GM12878 (cell line): ENCODE measurements at places on chromosomes 3 and 15. TPM values are rescaled to one million over a fixed set of nuclear protein-coding genes. Genes with fewer than 3 reads are reported as not detected.

PLXNB1 gene
- 14.7 and 15.1 TPM in 2 replicates for total RNA-seq

DISP2 gene
- total RNA-seq, result not detected in 2 replicates

ATXN7 gene
- 16.7 and 24.6 TPM in 2 replicates for total RNA-seq

DUOXA2 gene
- not detected in 2 replicates for total RNA-seq

BFSP2 gene
- 7.1 and 8.3 TPM in 2 replicates for total RNA-seq

SPATA12 gene
- total RNA-seq, result 0.29 and 0.38 TPM in 2 replicates

DNA sequence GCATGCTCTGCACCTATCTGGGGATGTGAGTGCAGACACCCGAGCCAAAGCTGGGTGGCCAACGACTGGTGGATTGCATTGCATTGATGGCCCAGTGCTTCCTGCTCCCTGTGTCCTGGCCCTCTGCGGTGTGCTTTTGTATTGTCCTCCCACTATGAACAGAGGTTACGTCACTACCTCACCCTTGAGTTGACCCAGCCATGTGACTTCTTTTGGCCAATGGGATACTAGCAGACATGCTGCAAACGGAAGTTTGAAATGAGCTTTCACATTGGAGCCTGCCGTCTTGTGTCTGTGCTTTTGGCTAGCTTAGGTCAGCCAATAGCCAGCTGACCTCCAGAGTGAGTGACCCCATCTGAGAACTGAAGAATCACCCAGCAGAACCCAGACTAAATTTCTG is 15.3 kb upstream of the TBC1D21 start:
- H3K27me3 ChIP-seq, result 0 out of 2 replicates have a peak, but pooled peaks cover 2% of the 10 kb centered on the region
- no peak overlapping the region for H3K27ac ChIP-seq
- no peak overlapping the region for H3K4me3 ChIP-seq
- no peaks in the 10 kb centered on the region for H3K36me3 ChIP-seq
- no peaks in the 10 kb centered on the region for H3K4me1 ChIP-seq

DNA sequence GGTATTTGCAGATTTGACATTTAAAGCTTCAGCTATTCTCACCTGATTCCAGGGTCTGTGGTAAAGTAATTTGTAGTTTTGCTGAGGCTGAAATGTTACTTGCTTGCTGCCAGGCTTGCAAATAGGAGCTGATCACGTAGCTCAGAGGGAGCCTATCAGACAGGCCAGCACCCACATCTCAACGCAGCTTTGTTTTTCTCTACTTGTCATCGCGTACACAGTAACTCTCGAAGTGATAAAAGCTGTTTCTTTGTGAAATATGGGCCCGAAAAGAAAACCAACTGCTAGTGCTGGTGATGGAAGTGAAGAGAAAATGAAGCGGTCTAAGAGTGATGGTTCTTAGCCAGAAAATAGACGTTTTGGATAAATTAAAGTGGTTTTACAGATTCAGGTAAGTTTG is 23.4 kb downstream of the RAB5A start:
- no peak for DNase-seq
- no peak overlapping the region for H3K27ac ChIP-seq
- H3K4me1 ChIP-seq, result no peaks in the 10 kb centered on the region
- H3K27me3 ChIP-seq, result no peaks in the 10 kb centered on the region

- H3K4me1 ChIP-seq, result no peaks in the 10 kb centered on the region
- no peaks in the 10 kb centered on the region for H3K36me3 ChIP-seq
- H3K4me3 ChIP-seq, result no peak overlapping the region
- no peaks in the 10 kb centered on the region for H3K27me3 ChIP-seq
- DNase-seq, result no peak
- no peak overlapping the region for H3K27ac ChIP-seq
Measured at GRCh38 chr3:19202303-19202702, 54.0 kb downstream of the KCNH8 start.

GRCh38 chr3:30661098-30661873 is 54.9 kb downstream of the TGFBR2 start:
- DNase-seq, result no peak
- H3K27me3 ChIP-seq, result no peaks in the 10 kb centered on the region
- no peak overlapping the region for H3K4me3 ChIP-seq
- no peak overlapping the region for H3K27ac ChIP-seq
- no peaks in the 10 kb centered on the region for H3K36me3 ChIP-seq

DNA sequence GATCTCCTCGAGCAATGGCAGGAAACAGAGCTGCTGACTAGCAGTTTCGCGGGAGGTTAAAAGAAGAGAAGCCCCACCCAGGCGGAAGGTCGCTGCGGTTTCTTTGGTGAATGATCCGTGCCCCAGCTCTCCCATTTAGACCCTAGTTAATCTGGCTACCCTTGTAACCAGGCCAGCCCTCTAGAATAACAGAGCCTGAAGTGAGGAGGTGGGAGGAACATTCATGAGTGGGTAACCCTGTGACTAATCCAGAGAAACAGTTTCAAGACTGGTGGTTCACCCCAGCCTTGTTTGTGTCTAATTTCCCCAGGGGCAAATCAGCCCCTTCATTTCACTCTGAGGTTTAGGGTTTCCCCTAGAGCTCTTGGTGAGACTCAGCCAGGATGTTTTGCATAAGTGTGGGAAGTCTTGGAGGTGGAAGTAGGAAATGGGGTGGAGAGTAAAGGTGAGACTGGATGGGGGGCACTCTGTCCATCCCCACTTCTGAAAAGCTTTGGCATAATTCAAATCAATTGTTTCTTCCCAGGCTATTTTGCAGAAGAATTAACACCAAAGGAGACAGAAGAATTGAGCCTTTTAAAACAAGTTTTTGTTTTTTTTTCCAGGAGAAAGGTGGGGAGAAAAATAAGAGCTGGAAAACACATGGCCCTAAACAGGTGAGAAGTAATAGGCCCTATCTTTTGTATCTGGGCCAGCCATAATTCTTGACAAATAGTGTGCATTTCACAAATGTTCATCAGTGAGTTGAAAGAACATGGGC is 303.1 kb downstream of the RPLP1 start:
- H3K4me3 ChIP-seq, result no peak overlapping the region
- H3K27me3 ChIP-seq, result no peaks in the 10 kb centered on the region
- no peaks in the 10 kb centered on the region for H3K36me3 ChIP-seq
- H3K4me1 ChIP-seq, result peaks cover 37% of the 10 kb centered on the region

DNA sequence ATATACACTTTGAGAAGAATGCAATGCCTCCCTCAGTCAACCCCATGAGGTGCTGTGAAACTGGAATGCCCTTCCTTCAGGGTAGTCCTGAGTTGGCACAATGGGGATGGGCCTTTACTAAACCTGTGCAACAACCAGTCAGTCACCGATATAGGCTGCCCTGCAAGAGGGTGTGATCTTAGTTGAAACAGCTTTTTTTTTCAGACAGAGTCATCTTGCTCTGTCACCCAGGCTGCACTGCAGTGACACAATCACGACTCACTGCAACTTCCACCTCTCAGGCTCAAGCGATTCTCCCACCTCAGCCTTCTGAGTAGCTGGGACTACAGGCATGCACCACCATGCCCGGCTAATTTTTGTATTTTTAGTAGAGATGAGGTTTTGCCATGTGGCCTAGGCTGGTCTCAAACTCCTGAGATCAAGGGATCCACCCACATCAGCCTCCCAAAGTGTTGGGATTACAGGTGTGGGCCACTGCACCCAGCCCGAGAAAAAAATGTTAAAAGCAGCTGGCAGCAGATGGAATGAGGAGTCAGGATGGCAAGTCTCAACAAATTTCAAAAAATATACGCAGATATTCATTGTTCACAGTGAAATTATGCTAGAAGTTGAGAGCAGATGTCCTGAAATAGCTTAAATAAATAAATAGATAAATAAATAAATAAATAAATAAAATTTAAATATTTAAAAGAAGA is 31.8 kb downstream of the MYO5A start:
- H3K4me1 ChIP-seq, result no peaks in the 10 kb centered on the region; the same call in 1 of the 2 replicates
- no peaks in the 10 kb centered on the region for H3K36me3 ChIP-seq
- DNase-seq, result no peak
- H3K4me3 ChIP-seq, result no peak overlapping the region

DNA sequence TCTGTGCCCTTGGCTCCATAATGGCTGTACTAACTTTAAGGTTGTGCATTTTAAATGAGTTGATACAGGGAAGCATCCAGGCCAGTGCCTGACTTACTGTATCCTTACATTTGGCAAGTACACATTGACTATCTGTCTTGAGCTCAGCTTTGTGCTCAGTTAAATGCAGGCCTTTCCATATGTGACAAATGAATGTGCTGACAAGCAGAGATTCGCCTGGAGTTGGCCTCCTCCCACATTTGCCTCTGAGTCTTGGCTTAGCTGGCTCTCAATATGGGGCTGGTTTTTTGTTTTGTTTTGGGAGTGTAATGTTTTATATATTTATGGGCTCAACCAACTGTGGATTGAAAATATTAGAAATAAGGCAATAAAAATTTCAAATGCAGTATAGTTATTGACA is 29.7 kb downstream of the TRIM71 start:
- DNase-seq, result no peak
- no peak overlapping the region for H3K4me3 ChIP-seq
- H3K27me3 ChIP-seq, result no peaks in the 10 kb centered on the region
- no peaks in the 10 kb centered on the region for H3K36me3 ChIP-seq

DNA sequence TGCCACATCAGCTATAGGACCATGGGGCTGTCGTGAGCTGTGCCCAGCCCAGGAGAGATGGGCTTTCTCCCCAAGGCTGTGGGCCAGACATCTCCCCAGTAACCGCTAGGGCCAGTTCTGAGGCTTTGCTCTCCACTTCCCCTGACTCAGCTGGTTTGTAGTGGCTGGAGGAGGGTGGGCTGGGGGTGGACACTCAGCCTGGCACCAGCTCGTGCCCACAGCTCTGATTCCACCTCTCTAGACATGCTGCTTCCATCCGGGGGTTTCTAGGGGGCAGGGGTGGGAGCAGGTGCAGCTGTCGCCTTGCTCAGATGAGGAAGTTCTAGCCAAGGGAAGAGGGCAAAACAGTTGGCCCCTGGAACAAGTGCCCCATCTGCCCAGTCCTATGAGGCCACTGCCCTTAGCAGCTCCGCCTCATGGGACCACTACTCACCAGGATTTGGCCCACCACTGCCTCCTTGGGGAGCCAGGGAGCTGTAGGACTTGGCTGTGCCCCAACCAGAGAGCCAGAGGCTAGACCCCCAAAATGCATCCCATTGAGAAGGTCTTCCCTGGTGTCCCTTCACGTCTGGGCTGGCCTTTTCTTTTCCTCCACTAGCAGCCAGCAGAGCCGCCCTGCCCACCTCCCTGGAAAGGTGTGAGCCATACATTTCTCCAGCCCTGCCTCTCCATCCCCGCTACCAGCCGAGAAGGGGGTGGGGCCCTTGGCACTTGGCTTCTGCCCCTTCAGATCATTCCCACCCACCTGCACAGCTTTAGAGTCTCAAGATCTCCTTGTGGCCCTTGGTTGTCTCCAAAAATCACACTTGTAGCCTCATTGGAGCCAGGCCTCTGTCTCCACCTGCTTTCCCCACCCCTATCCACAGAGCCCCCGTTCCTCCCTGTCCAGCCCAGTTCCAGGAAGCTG is 9.9 kb downstream of the GLYCTK start:
- H3K4me3 ChIP-seq, result no peak overlapping the region
- H3K27me3 ChIP-seq, result no peaks in the 10 kb centered on the region
- DNase-seq, result no peak
- peaks cover under 1% of the 10 kb centered on the region; the same call in 1 of the 2 replicates for H3K36me3 ChIP-seq
- peaks cover 12% of the 10 kb centered on the region for H3K4me1 ChIP-seq

GRCh38 chr15:85804481-85805170 is 9.9 kb upstream of the KLHL25 start:
- no peak overlapping the region for H3K27ac ChIP-seq
- H3K4me1 ChIP-seq, result no peaks in the 10 kb centered on the region
- no peaks in the 10 kb centered on the region for H3K36me3 ChIP-seq
- no peak for DNase-seq

- DNase-seq, result no peak
- no peaks in the 10 kb centered on the region for H3K27me3 ChIP-seq
- no peaks in the 10 kb centered on the region for H3K4me1 ChIP-seq
- H3K36me3 ChIP-seq, result no peaks in the 10 kb centered on the region
- H3K4me3 ChIP-seq, result no peak overlapping the region
Measured at GRCh38 chr3:136428167-136428566, 178.0 kb downstream of the PCCB start.

DNA sequence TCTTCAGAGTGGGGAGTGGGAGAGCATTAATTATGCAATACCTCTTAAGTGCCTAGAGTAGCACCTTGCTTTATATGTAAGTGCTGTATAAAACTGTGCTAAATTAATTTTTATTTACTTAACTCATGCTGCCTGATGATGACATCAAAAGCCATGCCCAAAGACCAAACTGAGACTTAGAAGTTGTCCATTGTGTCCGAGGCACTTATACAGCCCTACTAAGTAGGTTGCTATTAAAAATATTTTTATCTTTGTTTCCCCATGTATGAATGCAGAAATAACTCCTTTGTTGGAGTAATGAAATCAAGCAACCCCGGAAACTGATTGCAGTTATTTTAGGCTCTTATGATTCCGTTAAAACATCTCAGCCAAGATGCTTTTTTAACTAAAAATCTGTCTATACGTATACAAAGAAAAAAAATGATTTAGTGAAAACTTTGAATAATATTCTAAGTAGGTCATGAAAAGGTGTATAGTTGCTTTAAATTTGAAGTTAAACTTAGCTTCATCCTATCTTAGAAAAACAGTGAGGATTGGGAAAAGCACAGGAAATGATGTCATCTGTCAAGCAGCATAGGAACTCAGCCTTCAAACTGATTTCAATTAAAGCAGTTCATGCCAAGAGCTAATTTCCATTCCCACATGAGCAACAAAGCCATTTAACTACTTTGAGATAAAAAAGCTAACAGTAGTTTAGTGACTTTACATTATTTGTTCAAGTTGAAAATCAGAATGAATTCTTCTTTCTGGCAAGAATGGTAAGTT is 43.0 kb downstream of the FBN1 start:
- no peaks in the 10 kb centered on the region for H3K27me3 ChIP-seq
- H3K4me3 ChIP-seq, result no peak overlapping the region
- no peaks in the 10 kb centered on the region for H3K4me1 ChIP-seq
- no peak overlapping the region for H3K27ac ChIP-seq

- H3K36me3 ChIP-seq, result no peaks in the 10 kb centered on the region
- H3K4me1 ChIP-seq, result no peaks in the 10 kb centered on the region
Measured at GRCh38 chr3:54376142-54376807, 253.9 kb downstream of the CACNA2D3 start.

DNA sequence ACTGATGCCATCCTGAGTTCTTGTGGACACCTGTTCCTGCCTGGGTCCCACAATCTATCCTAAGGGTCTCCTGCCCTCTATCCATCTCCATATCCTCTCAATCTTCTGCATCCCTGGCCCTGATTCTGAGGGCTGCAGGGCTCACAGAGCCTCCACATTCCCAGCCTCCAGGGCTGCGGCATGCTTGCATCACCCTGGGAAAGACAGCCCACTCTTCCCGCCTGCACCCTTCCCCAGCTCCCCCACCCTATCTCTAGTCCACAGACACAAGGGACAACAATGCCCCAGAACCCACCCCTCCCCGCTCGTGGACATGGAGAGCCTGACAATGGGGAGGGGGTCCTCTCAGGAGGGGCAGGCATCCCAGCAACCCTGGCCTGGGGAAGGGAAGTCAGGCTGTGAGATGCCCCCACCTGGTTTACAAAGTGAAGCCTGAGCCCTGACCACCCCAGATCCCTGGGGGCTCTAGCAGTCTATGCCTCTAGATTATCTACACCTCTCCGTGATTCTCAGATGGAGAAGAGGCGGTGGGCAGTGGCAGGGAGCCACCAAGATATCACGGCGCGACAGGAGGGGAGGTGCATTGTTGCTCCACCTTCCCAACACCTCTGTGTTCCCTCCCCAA is 10.3 kb downstream of the SEMA3G start:
- no peak overlapping the region for H3K4me3 ChIP-seq
- no peak for DNase-seq
- no peaks in the 10 kb centered on the region for H3K4me1 ChIP-seq
- no peaks in the 10 kb centered on the region for H3K36me3 ChIP-seq
- no peak overlapping the region for H3K27ac ChIP-seq
- no peaks in the 10 kb centered on the region for H3K27me3 ChIP-seq
